Stomach (tissue), 19 donors: ENCODE measurements at places on chromosomes 13 and 19. TPM values are rescaled to one million over a fixed set of nuclear protein-coding genes. Genes with fewer than 3 reads are reported as not detected.
A peak's percentile ranks its signal among the peaks of the same experiment; 100 is the strongest.

DNA sequence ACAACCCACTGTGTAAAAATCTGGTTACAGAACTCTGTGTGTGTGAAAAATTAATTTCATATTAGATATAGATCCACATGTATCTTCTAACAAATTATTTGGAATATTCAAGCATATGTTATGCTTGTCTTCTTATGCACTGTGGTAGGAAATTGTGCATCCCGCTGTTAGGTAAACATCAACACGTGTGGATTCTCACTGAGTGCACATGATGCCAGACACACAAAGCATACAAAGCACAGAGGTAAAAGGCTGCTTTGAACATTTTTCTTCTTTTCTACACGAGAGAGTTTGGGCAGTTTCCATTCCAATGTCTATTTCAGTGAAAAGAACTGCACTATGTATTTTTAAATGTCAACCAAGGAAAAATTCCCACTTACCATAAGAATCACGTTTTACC, 354.9 kb downstream of the PCDH9 start:
- no peak overlapping the region for H3K4me3 ChIP-seq
- no peak overlapping the region for H3K27ac ChIP-seq
- no peaks in the 10 kb centered on the region for H3K27me3 ChIP-seq
- H3K36me3 ChIP-seq, result no peaks in the 10 kb centered on the region
- H3K4me1 ChIP-seq, result no peaks in the 10 kb centered on the region

MAST1 gene
- not detected for total RNA-seq

- no peak overlapping the region for H3K27ac ChIP-seq
- H3K4me3 ChIP-seq, result no peak overlapping the region
- H3K27me3 ChIP-seq, result no peaks in the 10 kb centered on the region
- H3K4me1 ChIP-seq, result peaks cover 13% of the 10 kb centered on the region
- DNase-seq, result no peak
Measured at GRCh38 chr19:14094854-14095253, 4.3 kb upstream of the SAMD1 start.

- H3K4me1 ChIP-seq, result peaks cover 29% of the 10 kb centered on the region
- peak overlapping the region; percentile 40 for H3K4me3 ChIP-seq
- DNase-seq, result no peak
- no peaks in the 10 kb centered on the region for H3K36me3 ChIP-seq
- H3K27ac ChIP-seq, result no peak overlapping the region
Measured at GRCh38 chr13:101917475-101917810, 465.0 kb downstream of the ITGBL1 start.

DNA sequence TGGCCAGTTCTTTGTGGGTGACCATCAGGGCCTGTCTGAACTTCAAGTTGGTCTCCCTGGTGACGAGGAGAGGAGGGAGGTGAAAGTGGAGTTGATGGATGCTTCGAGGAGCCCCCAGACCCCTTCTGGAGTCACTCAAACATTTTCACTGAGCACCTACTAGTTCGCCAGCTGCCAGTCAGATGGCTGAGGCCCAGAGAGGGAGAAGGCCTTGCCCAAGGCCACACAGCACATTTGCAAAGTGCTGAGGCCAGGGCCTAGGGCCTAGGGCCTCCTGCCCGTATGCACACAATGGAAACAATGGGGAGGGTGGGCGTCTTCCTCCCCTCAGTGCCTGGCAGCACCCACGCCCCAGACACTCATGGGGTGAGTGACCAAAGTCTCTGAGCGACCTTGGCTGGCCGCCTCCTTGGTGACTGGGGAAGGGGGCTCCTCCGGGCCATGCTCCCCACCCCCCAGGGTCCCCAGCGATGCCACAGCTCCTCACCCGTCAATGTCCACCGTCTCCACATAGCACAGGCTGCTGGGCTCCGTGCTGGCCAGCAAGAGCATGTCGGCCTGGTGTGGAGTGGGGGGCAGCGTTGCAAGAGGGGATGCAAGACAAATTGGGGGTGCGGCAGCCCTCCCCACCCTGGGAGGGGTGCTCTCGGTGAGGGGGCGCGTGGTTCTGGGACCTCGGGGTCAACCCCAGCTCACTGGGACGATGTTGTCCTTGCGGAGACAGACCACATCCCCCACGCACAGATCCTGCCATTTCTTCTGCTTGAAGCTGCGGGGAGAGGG, 6.5 kb downstream of the ATP8B3 start:
- DNase-seq, result no peak
- H3K27ac ChIP-seq, result no peak overlapping the region
- H3K27me3 ChIP-seq, result no peaks in the 10 kb centered on the region
- H3K4me1 ChIP-seq, result no peaks in the 10 kb centered on the region
- H3K4me3 ChIP-seq, result no peak overlapping the region

DNA sequence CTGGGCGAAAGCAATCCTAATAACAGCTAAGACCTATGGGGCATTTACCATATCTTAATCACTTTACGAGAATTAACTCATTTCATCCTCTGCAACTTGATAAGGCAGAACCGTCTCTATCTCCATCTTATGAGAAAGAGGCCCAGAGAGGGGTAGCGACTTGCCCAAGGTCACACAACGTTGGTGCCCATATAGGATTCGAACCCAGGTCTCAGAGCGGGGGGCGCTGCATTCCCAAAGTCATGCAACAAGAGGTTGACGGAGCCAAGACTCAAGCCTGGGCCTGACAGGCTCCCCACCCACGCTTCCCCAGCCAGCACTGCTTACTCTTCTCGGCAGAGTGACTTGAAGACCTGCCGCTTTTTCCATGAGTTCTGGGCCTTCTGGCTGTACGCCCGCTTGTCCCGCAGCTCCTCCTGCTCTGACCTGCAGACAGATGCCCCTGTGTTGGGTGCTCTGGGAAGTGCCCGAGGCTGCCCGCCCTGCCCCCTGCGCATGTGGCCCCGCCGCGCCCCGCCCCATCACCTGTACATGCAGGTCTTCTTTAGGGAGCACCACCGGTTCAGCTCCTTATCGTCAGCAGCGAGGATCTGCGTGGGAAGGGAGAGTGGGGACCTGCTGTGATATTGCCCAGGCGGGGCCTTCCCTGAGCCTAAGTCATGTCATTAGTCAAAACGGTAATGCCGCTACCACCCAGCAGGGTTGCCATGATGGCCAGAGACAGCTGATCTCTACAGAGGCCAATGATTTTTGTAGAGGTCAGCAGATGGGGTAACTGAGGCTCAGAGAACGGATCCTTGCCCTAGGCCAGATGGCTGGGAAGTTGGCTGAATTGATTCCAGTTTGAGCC, 10.8 kb downstream of the KRI1 start:
- H3K4me3 ChIP-seq, result no peak overlapping the region
- H3K27ac ChIP-seq, result no peak overlapping the region
- H3K36me3 ChIP-seq, result peaks cover 100% of the 10 kb centered on the region
- DNase-seq, result no peak
- H3K27me3 ChIP-seq, result no peaks in the 10 kb centered on the region

ZFR2 gene
- total RNA-seq, result not detected

- no peaks in the 10 kb centered on the region for H3K4me1 ChIP-seq
- no peak overlapping the region for H3K27ac ChIP-seq
- no peak for DNase-seq
- no peak overlapping the region for H3K4me3 ChIP-seq
- H3K36me3 ChIP-seq, result no peaks in the 10 kb centered on the region
Measured at GRCh38 chr13:29310806-29311205, 284.7 kb downstream of the SLC7A1 start.

GRCh38 chr13:106723036-106723435, 155.1 kb upstream of the ARGLU1 start:
- H3K4me1 ChIP-seq, result no peaks in the 10 kb centered on the region
- no peak for DNase-seq
- no peak overlapping the region for H3K4me3 ChIP-seq
- no peaks in the 10 kb centered on the region for H3K27me3 ChIP-seq

DNA sequence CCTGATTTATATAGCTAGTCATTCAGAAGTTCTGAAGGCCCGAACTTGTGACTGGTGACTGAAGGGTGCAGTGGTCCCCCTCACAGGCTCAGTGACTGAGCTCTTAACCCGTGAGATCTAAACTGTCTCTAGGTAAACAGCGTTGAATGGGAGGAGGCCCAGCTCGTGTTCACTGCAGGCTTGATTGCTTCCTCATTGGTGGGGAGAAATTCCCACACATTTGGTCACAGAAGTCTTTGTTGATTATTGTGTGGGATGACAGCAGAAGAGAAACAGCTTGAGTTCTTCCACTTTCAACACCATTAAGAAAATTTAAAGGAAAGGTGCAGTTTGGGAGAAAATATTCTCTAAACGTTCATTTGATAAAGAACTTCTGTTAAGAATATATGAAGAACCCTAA, 1178.0 kb downstream of the UQCRFS1 start:
- H3K27me3 ChIP-seq, result no peaks in the 10 kb centered on the region
- no peak for DNase-seq
- H3K4me1 ChIP-seq, result no peaks in the 10 kb centered on the region

- DNase-seq, result no peak
- no peaks in the 10 kb centered on the region for H3K27me3 ChIP-seq
- no peak overlapping the region for H3K27ac ChIP-seq
- H3K4me3 ChIP-seq, result no peak overlapping the region
- no peaks in the 10 kb centered on the region for H3K36me3 ChIP-seq
- no peaks in the 10 kb centered on the region for H3K4me1 ChIP-seq
Measured at GRCh38 chr13:113332615-113333014, 31.3 kb downstream of the GRTP1 start.

DNA sequence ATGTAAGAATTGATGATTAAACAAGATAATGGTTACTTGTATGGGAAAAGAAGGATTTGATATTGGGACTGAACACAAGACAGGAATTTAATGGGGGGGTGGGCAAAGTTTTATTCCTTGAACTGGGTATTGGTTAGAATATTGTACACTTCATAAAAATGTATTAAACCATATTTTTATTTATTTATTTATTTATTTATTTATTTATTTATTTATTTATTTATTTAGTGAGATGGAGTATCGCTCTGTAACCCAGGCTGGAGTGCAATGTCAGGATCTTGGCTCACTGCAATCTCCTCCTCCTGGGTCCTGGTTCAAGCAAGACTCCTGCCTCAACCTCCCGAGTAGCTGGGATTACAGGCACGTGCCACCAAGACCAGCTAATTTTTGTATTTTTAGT, 287.1 kb upstream of the SLITRK5 start:
- H3K27ac ChIP-seq, result no peak overlapping the region
- H3K4me3 ChIP-seq, result no peak overlapping the region
- no peak for DNase-seq
- H3K4me1 ChIP-seq, result no peaks in the 10 kb centered on the region
- no peaks in the 10 kb centered on the region for H3K36me3 ChIP-seq

DNA sequence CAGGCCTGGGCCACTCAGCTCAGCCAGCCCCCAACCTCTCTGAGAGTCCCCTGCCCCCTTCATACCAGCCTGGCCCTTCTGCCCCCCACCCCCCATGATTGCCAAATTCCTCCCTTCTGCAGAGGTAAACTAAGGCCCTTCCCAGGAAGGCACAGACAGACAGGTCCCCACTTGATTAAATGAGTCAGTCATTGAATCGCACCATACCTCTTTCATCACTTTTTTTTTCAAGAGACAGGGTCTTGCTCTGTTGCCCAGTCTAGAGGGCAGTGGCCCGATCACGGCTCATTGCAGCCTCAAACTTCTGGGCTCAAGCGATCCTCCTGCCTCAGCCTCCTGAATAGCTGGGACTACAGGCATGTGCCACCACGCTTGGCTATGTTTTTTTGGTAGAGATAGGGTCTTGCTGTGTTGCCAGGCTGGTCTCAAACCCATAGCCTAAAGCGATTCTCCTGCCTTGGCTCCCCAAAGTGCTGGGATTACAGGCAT, 6.0 kb downstream of the PODNL1 start:
- peaks cover 37% of the 10 kb centered on the region for H3K36me3 ChIP-seq
- no peak for DNase-seq
- no peak overlapping the region for H3K4me3 ChIP-seq
- H3K4me1 ChIP-seq, result no peaks in the 10 kb centered on the region
- peaks cover 4% of the 10 kb centered on the region for H3K27me3 ChIP-seq

DNA sequence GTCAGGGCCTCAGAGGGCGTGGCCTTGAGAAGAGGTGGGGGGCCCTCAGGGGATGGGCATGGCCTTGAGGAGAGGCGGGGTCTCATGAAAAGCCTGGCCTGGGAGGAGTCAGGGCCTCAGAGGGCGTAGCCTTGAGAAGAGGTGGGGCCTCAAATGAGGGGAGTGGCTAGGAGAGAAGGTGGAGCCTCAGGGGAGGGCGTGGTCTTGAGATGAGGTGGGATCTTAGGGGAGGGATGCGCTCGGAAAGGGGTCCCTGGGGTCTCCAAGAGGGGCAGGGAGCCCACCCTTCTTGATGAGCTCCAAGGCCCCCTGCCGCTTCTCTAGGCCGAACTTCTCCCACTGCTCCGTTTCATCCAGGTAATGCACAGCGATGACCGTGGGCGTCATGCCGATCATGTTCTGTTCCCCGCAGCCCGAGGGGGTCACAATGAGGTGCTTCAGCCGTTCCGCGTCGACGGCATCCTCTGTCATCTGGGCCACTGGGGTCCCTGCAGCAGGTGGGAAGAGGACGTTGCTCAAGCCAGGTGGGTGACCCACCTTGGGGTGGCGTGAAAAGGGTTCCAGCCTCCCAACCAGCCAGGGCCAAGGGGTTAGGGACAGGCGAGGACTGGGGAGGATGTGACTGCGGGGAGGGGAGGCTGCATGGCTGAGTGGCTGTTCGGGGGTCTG, 24.3 kb upstream of the TNFSF14 start:
- DNase-seq, result no peak
- no peaks in the 10 kb centered on the region for H3K4me1 ChIP-seq
- no peaks in the 10 kb centered on the region for H3K27me3 ChIP-seq

- H3K4me3 ChIP-seq, result no peak overlapping the region
- H3K27me3 ChIP-seq, result no peaks in the 10 kb centered on the region
- no peaks in the 10 kb centered on the region for H3K36me3 ChIP-seq
- no peak overlapping the region for H3K27ac ChIP-seq
- peaks cover 8% of the 10 kb centered on the region for H3K4me1 ChIP-seq
Measured at GRCh38 chr13:105442949-105443699, 1092.3 kb downstream of the EFNB2 start.
